ENCODE measurements at places on chromosomes 6 and 20. TPM values are rescaled to one million over a fixed set of nuclear protein-coding genes. Genes with fewer than 3 reads are reported as not detected.

NOX3 gene
- not detected for total RNA-seq

FNDC1 gene
- 0.63 TPM for total RNA-seq

GDAP1L1 gene
- total RNA-seq, result 0.21 TPM

SNAI1 gene
- total RNA-seq, result 2.7 TPM

ZSCAN9 gene
- total RNA-seq, result 9.2 TPM

DNA sequence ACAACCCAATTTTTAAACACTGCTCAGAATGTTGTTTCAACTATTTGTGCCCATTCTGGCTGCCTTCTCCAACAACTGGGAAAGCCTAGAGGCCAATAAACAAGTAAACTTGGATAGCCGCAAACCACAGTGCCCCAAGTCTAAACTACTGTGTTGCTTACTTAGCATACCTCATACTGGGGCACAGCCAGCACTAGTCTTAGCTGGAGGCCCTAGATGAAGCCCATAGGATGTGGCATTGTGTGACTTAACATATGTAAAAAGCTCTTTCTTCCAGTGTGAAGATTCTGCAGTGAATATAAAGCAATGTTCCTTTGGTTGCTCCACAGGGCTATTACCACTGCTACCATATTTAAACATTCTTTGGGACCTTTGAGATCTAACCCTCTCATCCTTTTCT is 564.3 kb upstream of the NRSN1 start:
- no peak for DNase-seq

- no peak for DNase-seq
Measured at GRCh38 chr6:89260832-89261231, 43.7 kb upstream of the GABRR1 start.

GRCh38 chr6:37653933-37654565 is 43.6 kb downstream of the MDGA1 start:
- DNase-seq, result no peak

GRCh38 chr6:170284866-170285469 is 5.9 kb downstream of the DLL1 start:
- DNase-seq, result no peak

GRCh38 chr6:24431045-24431451 is 28.3 kb downstream of the MRS2 start:
- no peak for DNase-seq
